ENCODE measurements at places on chromosomes 5 and 9. TPM values are rescaled to one million over a fixed set of nuclear protein-coding genes. Genes with fewer than 3 reads are reported as not detected.

TMED9 gene
- total RNA-seq = 49.6 TPM

GRCh38 chr5:147504535-147504934, 5.3 kb downstream of the DPYSL3 start:
- DNase-seq = no peak

GRCh38 chr9:118991366-118992285, 377.6 kb downstream of the BRINP1 start:
- no peak for DNase-seq

DNA sequence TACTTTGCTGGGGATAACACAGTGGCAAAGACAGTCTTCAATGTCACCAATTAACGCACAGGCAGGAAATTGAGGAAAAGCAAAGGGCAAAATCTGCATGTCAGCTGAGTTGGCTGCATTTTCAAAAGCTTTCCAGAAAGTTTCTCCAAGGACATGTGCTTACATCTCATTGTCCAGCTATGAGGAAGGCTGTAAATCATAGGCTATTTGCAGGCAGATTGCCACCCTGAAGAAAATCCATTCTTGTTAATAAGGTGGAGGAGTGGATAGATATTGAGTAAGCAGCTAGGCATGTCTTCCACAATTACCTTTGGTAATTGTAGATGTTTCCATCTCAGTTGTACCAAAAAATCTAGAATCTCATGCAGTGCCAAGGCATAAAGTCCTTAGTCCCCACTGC, 278.0 kb upstream of the NUDT12 start:
- DNase-seq = no peak

DNA sequence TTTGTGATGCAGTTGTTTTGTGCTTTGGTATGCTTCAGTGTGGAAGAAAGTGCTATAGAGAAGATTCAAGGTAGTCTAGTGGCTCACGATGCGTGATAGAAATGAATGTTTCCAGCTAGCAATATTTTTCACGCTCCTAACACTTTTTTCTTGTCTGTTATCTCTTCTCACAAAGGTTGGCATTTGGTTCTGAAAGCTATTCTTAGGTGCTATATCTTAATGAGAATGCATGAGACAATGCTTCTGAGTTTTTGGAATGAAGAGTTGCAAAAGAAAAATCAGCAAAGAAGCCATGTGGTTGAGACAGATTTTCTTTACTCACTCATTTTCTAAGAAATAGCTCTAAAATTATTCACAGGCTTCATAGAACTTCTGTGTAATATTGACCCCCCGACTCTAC, 122.6 kb downstream of the PDE8B start:
- DNase-seq = no peak
